ENCODE measurements at places on chromosomes 2 and 18. TPM values are rescaled to one million over a fixed set of nuclear protein-coding genes. Genes with fewer than 3 reads are reported as not detected.

GRCh38 chr2:28710545-28710944 lies 41.1 kb upstream of the PPP1CB start:
- no peak for DNase-seq

GRCh38 chr2:108833219-108833618 lies 46.6 kb downstream of the CCDC138 start:
- peak; percentile 41 for DNase-seq

DNA sequence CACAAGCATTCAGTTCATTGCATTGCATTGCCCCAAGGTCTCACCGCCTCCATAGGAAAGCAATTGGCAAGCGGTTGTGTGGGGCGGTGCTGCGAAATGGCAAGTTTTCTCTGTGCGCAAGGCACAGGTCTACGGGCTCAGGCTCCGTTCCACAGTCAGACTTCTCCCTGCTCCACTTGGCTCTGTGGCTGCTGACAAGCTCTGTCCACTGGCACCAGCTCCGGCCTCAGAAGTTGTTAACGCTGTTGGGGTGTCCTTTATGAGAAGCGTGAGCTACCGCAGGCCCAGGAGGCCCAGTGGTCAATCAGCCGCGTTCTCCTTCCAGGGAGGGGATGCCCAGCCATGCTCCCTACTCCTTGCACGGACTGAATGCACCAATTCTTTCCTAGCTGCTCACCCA lies 87.0 kb upstream of the GATA6 start:
- no peak for DNase-seq

DNA sequence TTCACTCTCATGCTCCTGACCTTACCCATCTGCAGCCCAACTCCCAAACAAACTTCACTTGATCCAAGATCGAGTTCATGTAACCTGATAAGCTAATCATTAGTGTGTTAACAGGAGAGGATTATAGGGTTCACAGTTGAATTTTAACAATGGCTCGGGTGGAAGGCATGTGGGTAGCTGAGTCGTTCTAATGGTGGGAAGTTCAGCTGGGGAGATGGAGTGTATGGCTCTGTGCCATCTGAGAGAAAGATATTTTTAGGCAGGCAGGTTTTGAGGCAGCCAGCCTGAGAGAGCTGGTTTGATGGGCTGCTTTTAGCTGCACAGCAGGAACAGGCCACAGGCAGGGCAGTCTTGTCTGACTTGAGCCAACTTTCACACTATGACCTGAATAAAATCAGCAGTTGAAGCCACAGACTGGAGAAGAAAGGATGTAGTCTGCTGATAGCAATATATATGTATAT lies 17.7 kb upstream of the NFE2L2 start:
- DNase-seq, result no peak

The ARHGAP25 gene
- not detected for total RNA-seq

- DNase-seq, result no peak
These were observed 53.9 kb downstream of the BIN1 start for GRCh38 chr2:127052771-127053691.

The IL1RL1 gene
- 4.9 TPM for total RNA-seq

The EDAR gene
- 0.04 TPM for total RNA-seq

- DNase-seq, result no peak
These were observed 449.6 kb downstream of the SPAG16 start for GRCh38 chr2:213733893-213734292.

Data from PC-3 (cell line).